ENCODE measurements at places on chromosomes 3 and 15.

DNA sequence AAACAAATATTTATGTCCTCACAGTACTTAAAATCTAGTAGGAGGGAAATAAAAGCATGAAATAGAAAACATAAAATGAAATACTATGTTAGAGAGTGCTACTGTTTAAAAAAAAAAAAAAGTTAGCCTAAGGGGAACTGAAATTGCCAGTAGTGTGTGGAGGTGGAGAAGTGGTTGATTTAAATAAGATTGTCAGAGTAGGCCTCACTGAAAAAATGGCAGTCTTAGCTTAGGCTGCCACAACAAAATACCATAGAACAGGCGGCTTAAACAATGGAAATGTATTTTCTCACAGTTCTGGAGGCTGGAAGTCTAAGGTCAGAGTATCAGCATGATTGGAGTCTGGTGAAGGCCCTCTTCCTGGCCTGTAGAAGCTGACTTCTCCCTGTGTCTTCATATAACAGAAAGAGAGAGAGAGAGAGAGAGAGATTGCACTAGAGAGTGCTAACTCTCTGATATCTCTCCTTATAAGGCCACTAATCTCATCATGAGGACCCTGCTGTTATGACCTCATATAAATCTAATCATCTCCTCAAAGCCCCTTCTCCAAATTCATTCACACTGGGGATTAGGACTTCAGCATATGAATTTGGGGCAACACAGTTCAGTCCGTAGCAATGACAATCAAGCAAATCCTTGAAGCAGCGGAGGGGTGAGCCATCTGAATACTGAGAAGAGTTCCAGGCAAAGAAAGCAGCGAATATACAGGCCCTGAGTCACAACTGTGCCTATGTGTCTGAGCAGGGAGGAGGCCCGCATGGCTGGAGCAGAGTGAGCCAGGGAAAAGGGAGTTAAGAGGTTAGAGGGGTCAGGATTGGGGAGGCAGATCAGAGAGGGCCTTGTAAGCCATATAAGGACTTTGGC is 23.6 kb upstream of the LRRC34 start:
- DNase-seq = no peak

DNA sequence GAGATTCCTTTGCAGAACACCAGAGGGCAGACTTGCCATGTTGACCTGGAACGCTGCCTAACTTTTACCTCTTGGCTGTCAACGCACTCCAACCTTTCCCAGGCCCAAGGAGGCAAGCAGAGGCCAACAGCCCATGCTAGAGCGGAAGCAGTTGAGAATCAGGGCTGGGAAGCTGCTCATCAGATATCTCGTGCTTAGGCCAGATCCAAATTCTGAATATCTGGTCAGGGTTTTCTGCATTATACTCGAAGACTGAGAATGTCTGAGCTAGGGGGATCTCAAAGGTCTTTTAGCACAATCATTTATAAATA is 2.5 kb downstream of the XIRP1 start:
- peak; percentile 55 for DNase-seq

- DNase-seq = no peak
These were observed 7.7 kb downstream of the SELENOT start for GRCh38 chr3:150610785-150611184.

DNA sequence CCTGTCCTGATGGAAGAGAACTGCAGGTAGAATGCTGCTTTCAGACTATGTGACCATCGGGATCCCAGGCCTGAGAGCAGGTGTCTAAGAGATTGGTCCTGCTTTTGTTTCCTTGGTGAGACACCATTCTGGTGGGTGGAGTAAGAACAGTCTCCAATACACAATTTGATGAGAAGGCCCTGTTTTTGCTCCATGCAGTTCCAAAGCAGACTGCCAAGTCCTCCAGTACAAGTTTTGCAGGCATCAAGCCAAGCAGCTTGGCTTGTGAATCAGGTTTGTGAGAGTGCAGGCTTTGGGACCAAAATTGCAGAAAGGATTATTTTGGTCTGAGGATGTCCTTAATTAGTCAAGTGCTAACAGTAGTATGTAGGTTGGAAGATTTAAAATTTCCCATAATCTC is 381.6 kb downstream of the FOXP1 start:
- peak; percentile 81 for DNase-seq

DNA sequence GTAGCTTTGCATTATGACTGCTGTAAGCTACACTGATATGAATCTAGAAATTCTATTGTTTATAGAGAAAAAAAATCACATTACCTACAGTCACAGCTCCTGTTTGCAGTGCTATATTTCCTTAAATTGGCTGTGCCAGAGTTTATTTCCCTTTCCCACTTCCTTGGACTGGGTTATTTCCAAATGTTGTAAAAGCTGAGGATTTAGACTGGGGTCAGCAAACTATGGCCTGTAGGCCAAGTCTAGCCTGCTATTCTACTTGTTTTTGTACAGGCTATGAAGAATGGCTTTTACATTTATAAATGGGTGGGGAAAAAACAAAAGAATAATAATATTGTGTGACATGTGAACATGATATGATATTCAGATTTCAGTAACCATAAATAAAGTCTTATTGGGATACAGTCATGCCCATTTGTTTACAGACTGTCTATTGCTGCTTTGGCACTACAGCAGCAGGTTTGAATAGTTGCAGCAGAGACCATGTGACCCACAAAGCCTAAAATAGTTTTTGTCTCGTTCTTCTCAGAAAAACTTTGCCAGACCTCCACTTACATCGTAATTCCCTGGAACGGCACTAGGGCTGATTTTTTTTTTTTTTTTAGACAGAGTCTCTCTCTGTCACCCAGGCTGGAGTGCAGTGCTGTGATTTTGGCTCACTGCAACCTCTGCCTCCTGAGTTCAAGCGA is 7.8 kb downstream of the GLDN start:
- no peak for DNase-seq

- DNase-seq = no peak
These were observed 342.8 kb downstream of the TUSC7 start for GRCh38 chr3:117052395-117052794.

- no peak for DNase-seq
These were observed 27.5 kb downstream of the RARB start for GRCh38 chr3:25455441-25456132.

DNA sequence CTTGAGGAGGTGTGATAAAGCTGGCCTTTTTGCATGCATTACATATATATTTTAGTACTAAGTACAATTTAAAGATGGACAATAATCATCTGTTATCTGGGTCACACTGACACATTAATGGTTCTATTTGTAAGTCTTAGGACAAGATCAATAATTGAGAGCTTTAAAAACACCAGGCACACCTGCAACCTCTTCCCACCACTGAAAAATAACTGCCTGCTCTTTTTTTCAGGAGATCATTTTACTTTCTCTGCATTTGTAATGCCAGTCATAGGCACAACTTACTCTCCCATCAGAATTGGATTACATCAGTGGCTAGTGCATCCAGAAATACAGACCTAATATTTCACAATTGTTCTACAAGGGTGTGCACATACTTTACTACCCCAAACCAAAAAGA is 149.8 kb downstream of the MECOM start:
- no peak for DNase-seq

GRCh38 chr3:182182531-182182968 is 470.8 kb downstream of the SOX2 start:
- no peak for DNase-seq

GRCh38 chr15:81544385-81544784 is 170.4 kb upstream of the TMC3 start:
- DNase-seq = no peak

DNA sequence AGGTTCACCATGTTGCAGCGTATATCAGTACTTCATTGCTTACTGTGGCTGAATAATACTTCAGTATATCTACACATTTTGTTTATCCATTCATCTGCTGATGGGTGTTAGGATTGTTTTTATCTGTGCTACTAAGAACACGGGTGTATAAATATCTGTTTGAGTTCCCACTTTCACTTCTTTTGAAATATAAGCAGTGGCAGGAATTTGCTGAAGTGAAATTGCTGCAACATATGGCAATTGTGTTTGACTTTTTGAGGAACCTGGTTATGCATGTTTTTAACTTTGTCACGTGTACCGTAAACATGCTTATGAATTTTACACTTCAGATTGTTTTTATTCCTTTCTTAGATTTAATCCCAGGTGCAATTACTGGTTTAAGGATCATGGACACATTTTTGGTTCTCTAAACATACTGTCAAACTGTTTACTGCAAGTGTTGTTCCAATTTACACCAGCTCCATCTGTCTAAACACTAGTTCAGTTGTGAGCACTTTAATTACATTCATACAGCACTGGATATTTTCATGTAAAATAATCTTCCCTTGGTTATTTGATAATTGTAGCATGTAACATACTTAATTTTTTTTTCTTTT is 23.1 kb downstream of the TRAK1 start:
- no peak for DNase-seq

- DNase-seq = no peak
These were observed 51.6 kb downstream of the RARB start for GRCh38 chr3:25479727-25480010.

DNA sequence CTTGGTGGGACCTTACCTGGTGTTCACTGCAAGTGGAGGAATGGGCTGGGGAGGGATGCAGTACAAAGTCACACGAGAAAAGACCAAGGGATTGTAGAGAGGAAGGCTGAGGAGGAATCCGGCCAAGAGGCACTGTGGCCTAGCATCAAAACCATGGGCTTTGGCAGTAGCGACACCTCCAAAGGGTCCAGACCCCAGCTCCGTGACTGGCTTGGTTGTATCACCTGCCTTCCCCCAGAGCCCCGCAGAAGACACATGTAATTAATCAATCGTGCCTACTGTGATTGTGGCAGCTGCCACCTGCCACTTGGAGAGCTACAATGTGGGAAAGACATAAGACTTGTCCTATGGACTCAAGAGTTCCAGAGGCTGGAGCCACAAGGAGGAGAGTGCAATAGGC is 54.7 kb downstream of the ST8SIA2 start:
- DNase-seq = no peak

DNA sequence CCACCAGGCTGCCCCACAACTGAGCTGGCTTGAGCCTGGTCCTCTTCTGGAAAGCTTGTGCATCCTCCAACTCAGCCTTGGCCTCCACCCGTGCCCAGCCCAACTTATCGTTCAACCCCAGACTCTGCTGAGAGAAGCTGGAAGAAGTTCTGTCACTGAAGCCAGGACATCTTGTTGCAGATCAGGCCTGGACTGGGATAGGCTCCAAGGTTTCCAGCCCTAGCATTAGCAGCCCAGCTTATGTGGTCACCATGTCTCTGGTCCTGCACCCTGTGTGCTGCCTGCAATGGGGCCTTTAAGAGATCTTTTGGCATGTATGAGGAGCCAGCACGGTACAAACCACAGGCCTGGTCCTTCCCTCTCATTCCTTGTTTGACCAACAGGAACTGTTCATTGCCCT is 15.2 kb upstream of the CAMP start:
- DNase-seq = no peak

DNA sequence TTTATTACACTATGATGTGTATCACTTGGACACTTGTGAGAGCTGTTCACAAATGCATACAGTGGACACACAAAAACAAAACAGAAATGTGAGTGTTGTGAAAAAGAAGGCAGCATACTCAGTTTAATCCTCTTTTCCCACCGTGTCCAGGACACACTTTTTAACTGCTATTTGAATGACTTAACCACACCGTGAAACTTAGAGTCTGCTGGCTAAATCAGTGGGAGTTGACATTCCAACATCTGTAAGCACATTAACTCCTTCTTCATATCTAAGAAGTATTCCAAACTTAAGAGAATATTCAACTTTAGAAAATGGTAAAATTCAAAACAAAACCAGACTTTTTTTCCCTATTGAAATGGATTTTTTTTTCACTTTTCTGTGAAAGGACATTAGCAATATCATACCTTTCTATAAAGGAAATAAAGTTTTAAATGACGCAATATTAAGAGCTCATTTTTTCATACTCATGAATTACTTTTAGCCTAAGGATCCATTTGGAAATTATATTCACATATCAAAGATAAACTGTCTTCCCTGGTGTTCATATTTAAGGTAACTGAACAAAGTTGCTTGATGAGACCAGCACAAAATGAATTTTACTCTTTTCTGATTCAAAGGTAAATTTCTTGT is 316.6 kb downstream of the RBMS3 start:
- DNase-seq = no peak

DNA sequence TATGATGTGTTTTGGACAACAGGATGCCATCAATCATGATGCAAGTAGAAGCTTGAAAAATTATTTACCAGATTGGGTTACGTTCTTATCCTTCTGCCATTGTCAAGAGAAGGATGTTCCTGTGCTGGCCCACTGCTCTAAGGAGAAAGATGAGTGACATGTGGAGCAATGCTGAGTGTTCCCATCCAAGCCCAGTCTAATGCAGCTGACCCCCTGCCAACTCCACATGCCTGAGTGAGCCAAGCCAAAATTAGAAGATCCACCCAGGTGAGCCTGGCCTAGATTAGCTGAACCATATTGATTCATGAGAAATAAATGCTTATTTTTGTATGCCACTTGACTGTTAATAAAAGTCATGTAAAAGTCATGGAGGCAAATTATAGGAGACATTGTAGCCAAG is 446.5 kb downstream of the CNTN3 start:
- DNase-seq = no peak

GRCh38 chr3:42831321-42831713 is 22.1 kb downstream of the ACKR2 start:
- peak; percentile 50 for DNase-seq

DNA sequence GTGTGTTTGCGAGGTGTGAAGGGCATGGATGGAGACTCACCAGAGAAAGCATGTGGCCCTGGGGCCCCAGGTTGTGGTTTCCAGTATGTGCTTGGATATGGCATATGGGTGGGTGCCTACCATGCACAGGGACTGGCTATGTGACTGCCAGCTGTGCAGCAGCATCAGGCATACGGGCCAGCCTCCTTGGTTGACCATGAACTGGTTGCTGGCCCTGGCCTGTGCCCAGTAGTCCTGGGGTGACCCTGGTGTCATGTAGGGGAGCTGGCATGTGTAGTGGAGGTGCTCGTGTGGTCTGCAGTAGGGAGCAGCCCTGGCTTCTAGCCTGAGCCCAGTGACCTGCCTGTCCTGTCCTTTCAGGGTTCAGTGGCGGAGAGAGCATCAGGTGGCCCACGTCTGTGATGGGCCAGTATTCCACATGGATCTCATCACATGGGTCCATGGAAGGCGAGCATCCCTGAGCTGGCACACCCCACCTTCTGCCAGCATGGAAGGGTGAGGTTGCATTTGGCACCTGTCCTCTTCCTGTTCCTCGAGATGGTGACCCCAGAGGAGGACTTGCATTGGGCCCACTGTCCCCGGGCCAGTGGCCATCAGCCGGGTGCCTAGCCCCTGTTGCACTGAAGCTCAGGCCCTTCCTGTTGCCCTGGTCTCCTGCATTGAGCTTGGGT is 228.9 kb downstream of the SNRPN start:
- no peak for DNase-seq

GRCh38 chr15:93852761-93853160 is 378.6 kb upstream of the MCTP2 start:
- no peak for DNase-seq

DNA sequence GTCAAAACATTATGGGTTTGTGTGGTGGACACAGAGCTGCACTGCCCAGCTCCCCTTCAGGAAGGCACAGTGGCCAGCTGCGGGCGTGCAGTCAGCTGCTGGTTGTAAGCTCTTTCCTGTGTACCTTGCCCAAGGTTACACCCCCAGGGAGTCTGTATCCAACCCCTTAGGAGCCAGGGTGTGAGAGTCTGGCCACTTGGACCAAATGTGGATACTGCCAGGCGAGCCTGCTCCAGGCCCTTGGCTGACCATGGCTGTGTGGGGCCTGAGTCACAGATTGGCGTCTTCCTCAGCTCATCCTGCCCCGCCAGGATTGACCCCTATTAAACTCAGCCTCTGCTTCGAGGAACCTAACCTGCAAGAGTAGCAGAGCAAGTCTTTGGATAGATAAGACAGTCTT is 56.9 kb downstream of the ABHD5 start:
- no peak for DNase-seq

Data from right lung (tissue), 10 donors.